ENCODE measurements at places on chromosomes 13 and 19.

DNA sequence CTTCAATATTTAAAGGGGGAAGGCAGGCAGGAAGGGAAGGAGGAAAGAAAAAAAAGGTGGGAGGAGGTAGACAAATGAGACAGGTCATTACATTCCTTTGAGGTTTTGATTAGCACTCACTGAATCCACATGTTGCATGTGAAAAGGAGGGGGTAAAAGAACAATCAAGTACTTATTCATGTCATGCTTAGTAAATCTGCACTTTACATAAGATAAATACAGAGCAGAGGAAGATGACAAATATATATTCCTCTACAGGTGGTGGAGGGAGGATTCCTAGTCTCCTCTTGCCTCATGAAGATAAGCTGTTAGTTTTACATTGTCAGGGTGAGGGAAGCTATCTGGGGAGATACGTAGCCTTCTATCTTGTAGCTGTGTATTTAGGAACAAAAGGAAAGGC lies 1645.4 kb upstream of the SPRY2 start:
- DNase-seq, result no peak

DNA sequence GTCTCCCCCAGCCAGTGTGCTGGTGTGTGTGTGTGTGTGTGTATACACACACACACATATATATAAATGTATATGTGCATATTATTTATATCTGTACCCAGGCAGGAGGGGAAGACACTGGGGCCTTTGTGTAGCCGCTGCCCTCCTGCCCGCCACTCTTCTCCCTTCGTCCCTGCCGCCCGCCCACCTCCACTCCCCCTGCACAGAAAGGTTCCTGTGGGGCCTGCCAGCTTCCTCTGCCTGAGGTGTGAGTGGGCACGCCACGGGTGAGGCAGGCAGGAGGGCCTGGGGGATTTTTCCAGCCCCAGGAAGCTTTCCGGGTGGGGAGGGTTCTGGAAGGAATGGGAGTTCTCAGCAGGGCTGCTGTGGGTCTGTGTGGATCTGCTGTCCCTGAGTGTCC lies 6.9 kb downstream of the IRF2BP1 start:
- DNase-seq, result no peak

- no peak for DNase-seq
Observed at GRCh38 chr19:49727217-49728030, 35.7 kb downstream of the TSKS start.

DNA sequence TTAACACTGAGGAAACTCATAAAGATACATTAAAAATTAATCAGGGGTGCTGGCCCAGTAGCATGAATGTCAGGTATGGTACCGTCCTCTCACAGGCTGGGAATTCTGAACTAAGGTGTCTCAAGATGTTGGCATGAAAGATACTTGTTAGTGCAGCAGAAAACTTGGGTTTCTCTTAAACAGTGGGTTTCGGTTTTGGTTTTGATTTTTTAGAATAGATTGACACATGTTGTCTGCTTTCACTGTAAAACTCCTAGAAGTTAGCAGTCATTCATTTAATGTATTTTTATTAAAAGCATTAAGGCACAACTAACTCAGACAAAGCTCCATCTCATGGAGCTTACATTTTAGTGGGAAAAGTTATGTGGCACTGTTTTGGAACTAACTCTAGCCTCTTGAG lies 3.5 kb upstream of the OBI1 start:
- DNase-seq, result no peak

- no peak for DNase-seq
Observed at GRCh38 chr19:1407528-1408299, at the start of gene DAZAP1. Gene DAZAP1, plus strand, starts transcription at chr19:1407586. Its CDS starts 188 bp downstream, at chr19:1407774.

GRCh38 chr13:47129461-47129860 lies 232.6 kb upstream of the HTR2A start:
- DNase-seq, result no peak

DNA sequence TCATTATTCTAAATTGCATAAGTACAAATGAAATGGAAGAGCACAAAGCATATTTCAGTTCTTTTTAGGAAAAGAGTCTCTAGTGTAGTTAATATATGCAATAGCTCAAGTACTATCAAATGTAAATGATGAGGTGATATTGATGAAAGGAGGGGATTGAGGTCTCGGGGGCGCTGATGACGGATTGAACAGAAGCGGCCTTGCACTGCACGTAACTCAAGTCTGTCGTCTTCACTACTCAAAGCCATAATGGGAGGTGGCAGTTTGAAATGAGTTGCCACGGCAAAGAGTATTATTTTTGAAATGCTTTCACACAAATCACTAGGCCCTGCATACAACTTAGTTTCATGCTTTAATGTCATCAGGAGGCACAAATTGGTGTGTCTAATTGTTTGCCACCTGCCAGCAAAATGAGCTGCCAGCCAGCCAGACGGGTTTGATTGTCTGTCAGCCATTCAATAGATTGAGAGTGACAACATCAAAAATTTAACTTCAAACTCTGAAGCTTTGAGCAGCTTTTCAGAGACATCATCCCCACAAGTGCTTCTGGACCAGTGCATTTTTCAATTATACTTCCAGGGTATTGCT lies 256.6 kb downstream of the NBEA start:
- no peak for DNase-seq

GRCh38 chr19:2476451-2477140 lies 669 bp downstream of the GADD45B start:
- DNase-seq, result peak; percentile 68

DNA sequence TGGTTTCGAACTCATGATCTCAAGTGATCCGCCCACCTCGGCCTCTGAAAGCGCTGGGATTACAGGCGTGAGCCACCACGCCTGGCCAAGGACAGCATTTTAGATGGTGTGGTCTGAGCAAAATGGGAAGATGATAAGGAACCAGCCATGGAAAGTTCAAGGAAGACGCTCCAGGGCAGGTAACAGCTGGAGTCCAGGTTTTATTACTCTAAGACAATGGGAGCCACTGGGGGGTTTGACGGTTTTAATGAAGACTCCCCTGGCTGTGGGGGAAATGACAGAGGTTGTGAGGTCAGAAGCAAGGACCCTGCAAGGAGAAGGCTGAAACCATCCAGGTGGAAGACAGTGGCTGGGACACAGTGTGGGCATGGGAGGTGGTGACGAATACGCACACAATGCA lies 20.9 kb downstream of the PRKD2 start:
- DNase-seq, result no peak

GRCh38 chr19:31803835-31804446 lies 454.7 kb upstream of the TSHZ3 start:
- no peak for DNase-seq

DNA sequence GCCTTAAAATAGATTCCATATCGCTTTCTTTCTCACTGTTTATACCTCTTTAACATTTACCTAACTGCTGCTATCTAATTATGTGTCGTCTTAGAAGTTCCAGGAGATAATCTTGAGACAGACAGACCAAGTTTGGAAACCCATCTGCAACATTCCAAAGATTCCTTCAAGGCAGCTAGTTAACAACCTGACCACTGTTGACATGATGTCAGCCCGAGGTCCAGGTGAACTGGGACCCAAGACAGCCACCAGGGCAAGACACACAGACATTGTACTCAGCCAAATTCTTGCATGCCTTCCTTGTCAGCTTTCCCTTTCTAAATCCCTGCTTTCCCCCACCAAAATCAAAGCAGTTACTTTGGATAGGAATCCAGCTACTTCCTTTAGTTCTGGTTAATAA lies 1476.5 kb upstream of the PRR20A start:
- no peak for DNase-seq

DNA sequence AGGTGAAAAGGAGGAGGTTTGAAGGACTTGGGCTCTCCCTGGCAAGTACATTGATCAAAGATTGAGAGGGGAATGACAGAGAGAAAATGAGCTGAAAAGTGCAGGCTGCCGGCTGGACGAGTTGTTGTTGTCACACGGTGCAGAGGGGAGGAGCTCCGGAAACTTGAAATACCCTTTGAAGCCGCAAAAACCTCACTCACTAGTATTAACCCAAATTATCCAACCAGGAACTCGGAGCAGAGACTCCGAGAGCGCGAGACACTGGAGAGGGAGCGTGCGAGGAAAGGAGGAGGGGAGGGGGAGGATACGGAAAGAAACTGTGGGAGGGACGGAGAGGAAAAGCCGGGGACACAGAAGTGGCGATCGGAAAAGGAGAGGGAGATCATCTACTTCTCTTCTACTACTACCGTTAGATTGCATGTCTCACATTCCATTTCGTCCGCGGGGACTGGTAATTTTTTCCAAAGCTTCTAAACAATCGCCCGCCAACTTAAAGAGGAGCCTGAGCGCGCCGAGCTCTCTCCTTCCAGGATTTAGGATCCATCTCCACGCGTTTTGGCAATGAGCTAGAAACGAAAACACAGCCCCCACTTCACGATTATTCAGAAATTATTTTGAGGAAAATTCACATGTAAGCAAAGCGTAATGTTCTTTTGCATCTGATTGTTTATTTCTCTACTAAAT lies at the start of gene DACH1:
DACH1 (minus strand) TSS at position 74 of the 684 bp plus-strand sequence.
- DNase-seq, result peak; percentile 44

- DNase-seq, result no peak
Observed at GRCh38 chr19:17872251-17873001, 681 bp downstream of the SLC5A5 start.

DNA sequence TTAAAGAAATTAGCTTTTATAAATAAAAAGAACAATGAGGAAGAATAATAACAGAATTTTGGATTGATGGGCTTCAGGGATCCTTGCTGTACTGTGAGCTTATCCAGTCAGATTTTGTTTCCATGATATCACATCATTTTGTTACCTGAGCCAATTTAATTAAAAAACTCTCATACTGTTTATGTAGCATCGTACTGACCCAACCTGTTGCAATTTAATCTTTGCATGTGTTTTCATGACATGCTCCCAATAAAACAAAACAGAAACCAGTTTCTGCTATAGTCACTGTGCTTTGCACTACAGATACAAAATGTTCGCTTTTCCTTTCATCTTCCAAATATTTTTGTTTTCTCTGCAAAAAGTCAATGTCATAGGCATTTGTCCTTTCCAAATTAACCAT lies 109.7 kb upstream of the RNF113B start:
- no peak for DNase-seq

GRCh38 chr13:99264051-99264450 lies 5.9 kb upstream of the GPR18 start:
- DNase-seq, result no peak

DNA sequence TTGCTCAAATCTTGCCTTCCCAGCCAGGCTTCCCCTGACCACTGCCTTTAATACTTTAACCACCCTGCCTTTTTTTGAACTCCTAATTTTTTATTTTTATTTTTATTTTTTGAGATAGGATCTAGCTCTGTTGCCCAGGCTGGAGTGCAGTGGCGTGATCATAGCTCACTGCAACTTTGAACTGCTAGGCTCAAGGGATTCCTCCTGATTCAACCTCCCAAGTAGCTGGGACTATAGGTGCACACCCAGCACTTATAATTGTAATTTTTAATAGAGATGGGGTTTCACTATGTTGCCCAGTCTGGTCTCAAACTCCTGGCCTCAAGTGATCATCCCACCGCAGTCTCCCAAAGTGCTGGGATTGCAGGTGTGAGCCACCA lies 21.7 kb upstream of the FBXO27 start:
- no peak for DNase-seq

- no peak for DNase-seq
Observed at GRCh38 chr19:28495046-28495445, 717.9 kb downstream of the UQCRFS1 start.

GRCh38 chr19:45153339-45154063 lies 7.3 kb downstream of the NKPD1 start:
- DNase-seq, result no peak

DNA sequence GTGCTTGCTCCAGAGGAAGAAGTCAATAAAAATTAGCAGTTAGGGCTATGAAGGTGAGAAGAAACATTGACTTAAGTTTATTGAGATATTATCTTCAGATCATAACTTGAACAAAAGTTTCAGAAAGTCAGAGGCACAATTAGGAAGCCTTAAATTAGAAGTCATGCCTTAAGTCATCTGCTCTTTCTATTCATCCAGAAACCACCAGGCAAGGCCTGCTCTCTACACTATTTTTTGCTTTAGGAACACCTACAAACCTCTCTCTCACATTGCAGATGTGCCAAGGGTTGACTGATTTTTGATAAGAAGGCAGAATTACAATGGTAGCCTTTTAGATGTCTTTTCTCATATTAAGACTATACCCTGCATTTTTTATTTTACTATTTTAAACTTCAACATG lies 268.7 kb downstream of the SPRY2 start:
- DNase-seq, result no peak

DNA sequence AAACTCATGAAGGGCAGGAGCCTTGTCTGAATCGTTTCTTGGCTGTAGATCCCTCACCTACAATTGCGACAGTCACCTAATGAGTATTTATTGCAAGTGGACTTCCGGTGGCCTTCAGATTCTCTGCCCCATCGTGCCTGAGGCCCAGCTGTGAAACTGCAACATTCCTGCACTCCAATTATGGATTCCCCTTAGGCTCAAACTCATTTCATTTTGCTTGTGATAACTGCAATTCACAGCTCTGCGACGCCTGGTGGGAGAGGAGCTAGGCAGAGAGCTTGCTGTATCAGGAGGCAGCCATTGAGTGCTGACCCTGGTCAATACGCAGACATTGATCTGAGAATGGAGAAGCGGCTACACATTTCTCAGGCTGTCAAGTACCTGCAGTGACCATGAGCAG lies 59.0 kb downstream of the CCDC70 start:
- DNase-seq, result peak; percentile 10

GRCh38 chr19:797528-798414 lies 519 bp downstream of the PTBP1 start:
- peak; percentile 95 for DNase-seq

GRCh38 chr13:104854698-104855097 lies 1680.8 kb downstream of the EFNB2 start:
- no peak for DNase-seq

DNA sequence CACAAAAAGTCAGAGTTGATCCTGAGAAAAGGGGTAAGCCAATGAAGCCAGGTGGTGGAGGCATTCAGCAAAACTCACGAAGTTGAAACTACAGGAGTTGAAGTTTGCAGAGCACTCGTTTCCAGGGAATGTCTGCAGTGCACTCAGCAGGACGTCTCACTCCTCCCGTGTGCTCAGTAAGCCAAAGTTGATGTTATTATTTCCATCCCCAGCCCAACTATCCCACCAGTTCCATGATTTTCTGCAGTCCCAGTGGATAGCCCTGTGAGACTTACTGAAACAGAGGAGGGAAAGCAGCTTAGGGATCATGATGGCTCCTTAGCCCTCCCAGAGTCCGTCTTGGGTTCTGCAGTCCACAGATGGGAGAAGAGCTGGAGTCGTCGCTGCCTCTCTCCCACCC lies at the start of gene TARM1:
TARM1 (minus strand) TSS at position 334 of the 400 bp plus-strand sequence; CDS start at position 309, 25 bp downstream.
- no peak for DNase-seq

- no peak for DNase-seq
Observed at GRCh38 chr19:52094526-52095130, 937 bp downstream of the ZNF841 start.

- no peak for DNase-seq
Observed at GRCh38 chr13:65744836-65745235, 1485.3 kb downstream of the PCDH9 start.

Measured in left lobe of liver (tissue), 2 donors.